GM04504 (cell line): ENCODE measurements at places on chromosomes 12 and 14.

GRCh38 chr14:64849940-64850339 is 29.8 kb downstream of the SPTB start:
- DNase-seq: no peak

GRCh38 chr12:93376436-93377251 is 1.1 kb upstream of the NUDT4 start:
- no peak for DNase-seq

- DNase-seq: no peak
These were observed 31.4 kb downstream of the PARP11 start for GRCh38 chr12:3841783-3842182.

GRCh38 chr12:115756271-115756670 is 521.2 kb downstream of the MED13L start:
- DNase-seq: no peak

DNA sequence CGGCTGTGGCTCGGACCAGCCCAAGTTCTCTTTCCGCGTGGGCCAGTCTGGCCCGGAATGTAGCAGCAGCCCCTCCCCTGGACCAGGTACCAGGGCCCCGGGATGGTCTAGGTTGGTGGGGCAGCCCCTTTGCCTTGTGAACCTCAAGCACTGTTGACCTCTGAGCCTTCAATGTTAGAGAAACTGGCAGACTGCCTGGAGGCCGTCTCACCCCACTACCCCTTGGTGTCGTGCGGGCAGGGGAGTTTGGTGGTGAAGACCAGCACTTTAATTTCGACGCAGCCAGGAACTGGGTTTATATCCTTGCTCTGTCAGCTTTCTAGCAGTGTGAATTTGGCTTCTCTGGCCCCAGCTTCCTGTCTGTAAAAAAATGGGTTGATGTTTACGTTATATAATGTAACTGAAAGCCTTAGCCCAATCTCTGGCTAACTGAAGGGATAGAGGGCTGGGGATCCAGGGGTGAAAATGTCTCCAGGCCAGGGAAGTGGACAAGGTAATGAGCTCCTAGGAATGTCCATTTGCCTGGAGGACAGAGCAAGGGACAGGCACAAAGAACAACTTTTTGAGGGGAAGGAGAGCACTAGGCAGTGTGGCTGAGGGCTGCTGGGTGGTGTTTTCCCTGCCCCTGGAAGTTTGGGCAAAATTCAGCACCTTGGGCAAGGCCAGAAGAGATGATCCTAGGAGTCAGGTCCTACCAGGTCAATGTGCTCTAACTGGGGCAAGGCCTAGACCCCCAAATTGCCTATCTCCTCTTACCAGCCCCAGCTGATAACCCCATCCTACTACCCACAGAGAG is 11.4 kb downstream of the MCRS1 start:
- no peak for DNase-seq

- no peak for DNase-seq
These were observed 326.4 kb upstream of the SFSWAP start for GRCh38 chr12:131384544-131384855.

DNA sequence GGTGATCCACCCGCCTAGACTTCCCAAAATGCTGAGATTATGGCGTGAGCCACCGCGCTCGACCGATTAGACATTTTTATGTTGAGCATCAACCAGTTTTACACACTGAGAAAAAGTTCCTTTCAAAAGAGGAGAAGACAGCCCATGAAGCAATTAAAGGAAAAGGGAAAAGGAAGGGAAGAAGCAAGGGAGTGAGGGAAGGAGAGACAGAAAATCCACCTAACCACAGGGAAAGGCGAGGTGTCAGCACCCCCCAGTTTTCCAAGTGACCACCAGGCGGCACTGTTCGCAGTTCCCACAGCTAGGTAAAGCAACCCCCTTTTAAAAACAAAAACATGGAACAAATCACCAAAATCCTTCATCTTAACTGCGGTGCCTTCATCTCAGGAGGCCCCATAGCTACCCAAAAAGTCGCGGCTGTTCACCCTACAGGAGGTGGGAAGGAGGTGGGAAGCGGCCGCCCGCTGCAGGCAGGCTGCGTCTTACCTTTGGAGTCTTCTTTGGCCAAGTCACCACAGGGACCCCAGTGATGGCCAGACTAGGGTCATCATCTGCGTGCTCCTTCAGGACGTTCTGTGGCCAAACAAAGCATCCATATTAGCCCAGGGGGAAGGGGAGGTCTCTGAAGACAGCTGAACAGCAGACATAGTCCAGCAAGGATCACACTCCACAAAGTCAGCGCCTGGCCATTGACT is 86.6 kb downstream of the KDM2B start:
- DNase-seq: no peak

DNA sequence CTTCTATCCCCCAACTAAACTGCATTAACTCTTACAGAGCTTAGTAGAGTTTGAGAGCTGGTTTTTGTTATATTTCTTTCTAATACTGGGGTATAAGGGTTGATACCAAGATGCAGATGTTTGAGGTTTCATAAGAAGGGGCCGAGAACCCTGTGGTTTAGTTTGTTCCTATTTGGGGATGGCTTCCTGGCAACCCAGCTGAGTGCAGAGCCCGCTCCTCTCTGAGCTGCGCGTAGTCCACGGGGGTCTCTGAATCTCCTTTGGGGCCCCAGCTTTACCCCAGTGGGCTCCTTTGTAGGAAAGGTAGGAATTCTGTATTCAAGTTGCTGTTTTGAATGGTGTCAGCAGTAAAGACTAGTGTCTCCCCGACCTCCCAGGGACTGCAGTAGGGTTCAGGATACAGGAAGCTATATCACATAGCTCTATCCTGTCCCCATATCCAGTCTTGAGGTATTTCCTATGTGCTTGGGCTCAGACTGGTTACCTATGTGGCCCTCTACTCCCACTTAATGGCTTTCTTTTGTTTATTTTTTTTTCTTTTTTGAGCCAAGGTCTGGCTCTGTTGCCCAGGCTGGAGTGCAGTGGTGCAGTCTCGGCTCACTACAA is 25.4 kb downstream of the PLXNC1 start:
- no peak for DNase-seq

DNA sequence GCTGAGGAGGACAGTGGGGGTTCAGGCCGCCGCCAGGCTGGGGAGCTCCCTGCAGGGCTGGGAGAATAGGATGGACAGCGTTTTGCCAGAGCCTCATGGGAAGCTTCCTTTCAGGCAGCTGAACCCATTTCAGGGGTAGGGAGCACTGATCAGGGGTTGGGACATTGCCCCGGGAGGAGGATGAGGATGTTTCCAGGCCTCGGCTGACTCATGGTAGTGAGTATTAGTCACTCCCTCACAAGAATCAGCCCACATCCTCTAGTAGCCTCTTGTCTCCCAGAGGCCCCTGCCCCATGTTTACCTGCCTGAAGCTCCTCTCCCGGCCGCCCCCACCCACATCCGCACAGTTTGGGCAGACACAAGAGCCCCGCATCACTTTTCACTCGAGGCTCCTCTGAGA is 89.8 kb downstream of the ZFP36L1 start:
- DNase-seq: no peak

DNA sequence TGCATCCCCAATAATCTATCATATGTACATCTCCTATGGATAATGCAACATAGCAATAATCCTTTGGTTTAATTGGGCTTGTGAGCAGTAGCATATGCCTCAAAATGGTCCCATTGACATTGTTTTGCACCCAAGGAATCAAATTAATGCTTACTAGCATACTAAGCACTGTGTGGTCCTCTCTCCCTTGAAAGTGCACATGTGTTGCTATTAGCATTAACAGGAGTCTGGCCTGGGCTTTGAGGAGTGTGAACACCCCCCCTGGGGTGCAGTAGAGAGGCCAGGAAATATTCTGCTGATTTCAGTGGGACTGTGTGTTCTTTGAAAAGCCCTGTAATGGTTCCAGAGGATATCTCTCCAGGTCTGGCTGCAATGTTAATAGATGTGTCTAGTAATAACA is 1148.4 kb downstream of the VRK1 start:
- no peak for DNase-seq

- no peak for DNase-seq
These were observed 18.6 kb downstream of the MYRFL start for GRCh38 chr12:69843608-69844007.

GRCh38 chr14:26252176-26252575 is 345.7 kb downstream of the NOVA1 start:
- DNase-seq: no peak

DNA sequence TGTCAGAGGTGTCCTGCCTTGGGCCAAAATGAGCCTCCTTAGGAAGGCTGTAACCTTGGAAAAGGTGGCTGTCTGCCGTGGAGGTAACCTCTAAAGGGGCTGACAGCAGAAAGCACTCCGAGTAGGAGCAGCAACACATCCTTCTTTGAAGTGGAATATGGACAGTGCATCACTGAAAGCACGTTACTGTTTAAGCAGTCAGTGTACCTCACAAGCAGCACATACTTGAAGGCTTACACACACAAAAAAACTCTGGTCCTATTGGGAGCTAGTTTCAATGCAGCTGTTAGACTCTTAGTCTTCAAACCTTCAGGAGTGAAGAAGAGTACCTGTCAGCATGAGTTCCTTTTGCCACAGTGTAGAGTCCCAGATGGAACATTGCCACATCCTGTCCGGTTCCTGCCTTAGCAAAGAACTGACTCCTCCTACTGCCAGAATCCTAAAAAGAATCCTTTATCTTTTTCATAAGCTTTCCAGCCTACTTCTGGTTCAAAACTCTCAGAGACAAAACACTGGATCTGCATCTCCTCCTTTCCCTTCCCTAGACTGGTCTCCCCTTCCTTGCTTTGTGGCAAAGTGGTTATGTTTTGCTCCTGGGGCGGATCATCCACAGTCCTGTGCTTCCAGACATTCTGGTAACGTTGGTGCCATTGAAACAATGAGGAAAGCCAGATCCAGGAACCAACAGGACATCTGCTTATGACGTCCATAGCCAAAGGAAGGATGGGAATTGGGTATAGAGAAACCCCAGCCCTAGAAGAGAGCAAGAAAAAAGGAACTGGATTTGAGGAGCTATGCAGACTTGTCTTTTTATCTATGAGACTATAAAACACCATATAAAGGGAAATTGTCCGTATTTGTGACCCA is 8.5 kb upstream of the MDM1 start:
- no peak for DNase-seq

- DNase-seq: no peak
These were observed 810.1 kb downstream of the FSCB start for GRCh38 chr14:43697003-43697402.

DNA sequence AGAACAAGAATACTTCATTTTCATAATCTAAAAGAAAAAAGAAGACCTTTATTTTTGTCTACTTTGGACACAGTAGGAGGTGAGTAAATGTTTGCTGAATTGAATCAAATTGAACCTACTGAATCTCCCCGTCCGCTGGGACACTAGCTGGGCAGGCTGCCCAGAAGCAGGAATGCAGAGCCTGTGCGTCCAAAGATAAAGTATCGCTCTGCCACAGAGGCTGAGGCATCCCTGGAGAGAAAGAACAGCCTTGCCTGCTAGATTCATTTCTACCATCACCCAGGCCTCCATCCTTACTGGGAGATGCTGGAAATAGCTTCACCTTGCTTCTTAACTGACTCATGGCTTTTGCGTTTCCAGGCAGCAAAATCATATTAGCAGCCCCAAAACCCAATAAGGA is 64.1 kb upstream of the TSPAN11 start:
- DNase-seq: no peak

DNA sequence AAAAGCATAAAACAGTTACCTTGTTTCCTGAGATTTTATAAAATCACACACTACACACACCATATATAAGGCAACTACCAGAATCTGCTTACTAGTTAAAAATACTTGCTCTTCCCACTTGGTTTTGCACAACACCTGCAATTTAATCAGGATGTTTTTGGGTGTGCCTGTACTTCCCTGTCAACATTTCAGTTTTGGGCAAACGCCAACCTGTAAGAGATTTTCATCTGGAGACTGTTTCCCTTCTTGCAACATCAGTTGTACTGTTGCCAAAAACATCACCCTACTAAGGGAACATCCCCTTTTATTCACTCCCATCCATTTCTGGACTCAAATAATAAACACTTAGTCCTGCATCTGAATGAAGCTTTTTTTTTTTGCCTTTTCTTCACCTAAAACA is 172.3 kb downstream of the DUSP6 start:
- DNase-seq: peak; percentile 84

GRCh38 chr14:21036751-21037150 is 2.1 kb upstream of the RNASE13 start:
- no peak for DNase-seq

GRCh38 chr12:32558903-32559302 is 120.2 kb upstream of the DNM1L start:
- peak; percentile 59 for DNase-seq

DNA sequence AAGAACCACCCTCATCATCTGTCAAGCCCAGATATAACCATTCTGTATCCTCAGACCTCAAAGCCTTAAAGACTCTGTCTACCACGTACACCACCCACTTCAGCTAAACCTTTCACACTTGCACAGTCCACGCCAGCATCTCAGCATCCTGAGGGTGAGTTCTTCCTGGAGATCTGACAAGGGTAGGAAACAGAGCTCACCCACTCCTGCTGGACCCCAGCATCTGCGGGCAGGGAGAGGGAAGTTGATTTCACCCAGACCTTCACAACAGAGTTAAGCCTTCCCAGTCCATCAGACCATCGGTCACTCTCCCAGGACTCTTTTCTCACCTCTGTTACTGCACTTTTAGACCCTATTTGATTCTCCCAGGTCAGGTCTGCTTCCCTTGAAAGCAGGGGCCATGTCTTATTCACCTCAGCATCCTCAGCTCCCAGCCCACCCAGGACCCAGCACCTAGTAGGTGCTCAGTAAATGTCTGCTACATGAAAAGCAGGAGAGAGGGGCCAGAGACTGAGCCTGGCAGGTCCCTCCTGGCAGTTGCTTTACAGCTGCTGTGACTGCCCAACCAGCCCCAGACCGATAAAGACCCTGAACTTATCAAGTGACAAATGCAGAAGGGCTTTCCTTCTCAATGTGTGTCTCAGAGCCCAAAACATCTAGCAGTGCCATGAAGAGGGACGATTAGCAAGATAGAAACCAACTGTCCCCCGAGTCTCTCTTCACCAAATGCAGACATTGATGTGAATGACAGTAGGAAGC is 34.1 kb downstream of the ANO2 start:
- no peak for DNase-seq

GRCh38 chr14:56992332-56992820 is 182.1 kb upstream of the OTX2 start:
- DNase-seq: no peak

- DNase-seq: peak; percentile 14
These were observed 2.4 kb upstream of the NUMB start for GRCh38 chr14:73460691-73461127.

DNA sequence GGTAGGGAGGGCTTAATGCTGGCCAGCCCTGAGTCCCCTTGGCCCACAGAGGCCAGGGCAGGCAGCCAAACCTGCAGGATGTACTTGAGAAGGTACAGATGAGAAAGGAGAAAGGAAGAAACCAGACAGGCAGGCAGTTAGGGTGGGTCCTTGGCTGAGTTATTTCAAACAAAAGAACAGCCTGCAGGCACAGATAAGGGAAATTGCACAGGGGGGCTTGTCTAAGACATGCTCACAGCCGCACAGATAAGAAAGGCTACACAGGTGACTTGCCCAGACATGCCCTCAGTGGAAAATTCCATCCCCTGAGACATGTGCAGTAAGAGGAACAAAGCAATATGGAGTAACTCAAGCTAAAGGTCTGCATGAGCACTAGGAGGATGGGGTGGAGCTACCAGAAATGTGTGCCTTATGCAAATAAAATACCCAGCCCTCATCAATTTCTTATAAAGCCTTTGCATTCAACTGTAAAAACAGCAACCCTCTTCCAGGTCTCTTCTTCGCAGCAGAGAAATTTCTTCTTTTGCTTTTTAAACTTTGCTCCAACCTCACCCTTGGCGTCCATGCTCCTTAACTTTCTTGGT is 158.2 kb upstream of the RGS6 start:
- DNase-seq: no peak

- no peak for DNase-seq
These were observed 768 bp downstream of the METTL25 start for GRCh38 chr12:82359115-82359478.

GRCh38 chr12:66251049-66251448 is 51.2 kb upstream of the HELB start:
- no peak for DNase-seq
